ENCODE measurements at places on chromosomes 16 and 17.

DNA sequence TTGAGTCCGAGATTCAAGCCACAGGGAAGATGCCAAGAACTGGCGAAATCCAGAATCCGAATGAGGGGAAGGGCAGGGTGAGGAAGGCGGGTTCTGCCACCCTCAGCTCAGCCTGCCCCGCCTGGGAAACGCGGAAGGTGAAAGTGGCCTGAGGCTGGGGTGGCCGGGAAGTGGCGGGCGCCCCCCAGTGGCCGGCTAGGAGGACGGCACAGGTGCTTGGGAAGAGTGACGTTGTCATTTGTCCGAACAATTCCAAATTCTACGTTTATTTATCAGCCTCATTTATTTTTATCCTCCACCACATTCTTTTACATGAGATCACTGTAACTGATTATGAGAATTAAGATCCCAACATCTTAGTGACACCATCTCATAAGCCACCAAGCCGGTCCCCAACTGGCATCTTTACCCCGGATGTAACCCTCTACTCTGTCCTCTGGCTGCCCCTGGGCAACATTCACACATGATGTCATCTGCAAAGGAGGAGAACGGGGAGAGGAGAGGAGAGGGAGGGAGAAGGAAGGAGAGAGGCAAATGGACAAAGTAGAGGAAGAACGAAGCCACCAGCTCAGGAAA is 21.3 kb downstream of the SRCIN1 start:
- peak; percentile 87 for DNase-seq

GRCh38 chr16:1407753-1408152 is 6.8 kb downstream of the UNKL start:
- no peak for DNase-seq

- no peak for DNase-seq
Observed at GRCh38 chr16:11053916-11054460, 109.6 kb downstream of the CLEC16A start.

DNA sequence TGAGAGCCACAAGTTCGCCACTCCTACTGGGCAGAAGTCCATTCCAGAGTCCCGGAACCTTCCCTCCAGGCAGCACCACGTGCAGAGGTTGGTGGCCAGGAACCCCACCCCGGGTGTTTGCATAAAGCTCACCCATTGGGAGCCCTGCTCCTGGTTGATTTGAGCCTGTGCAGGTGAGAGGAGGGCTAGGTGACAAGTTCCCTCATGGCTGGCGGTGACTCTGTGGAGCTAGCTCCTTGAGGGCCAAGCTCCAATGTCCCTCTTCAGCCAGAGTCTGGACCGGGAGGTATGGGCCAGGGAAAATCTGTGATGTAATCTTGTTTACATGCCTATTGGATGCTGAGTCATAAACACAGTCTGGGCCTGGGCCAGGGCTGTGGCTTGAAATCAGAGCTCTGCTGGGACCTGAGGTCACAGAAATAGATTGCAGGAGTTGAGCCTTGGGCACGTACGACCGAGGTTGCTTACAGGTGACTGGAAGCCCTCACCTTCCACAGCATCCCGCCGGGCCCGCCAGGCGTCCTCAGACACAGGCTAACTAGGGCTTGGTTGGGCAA is 118.9 kb downstream of the AATF start:
- DNase-seq = peak; percentile 97

- DNase-seq = peak; percentile 63
Observed at GRCh38 chr16:58160855-58161254, 31.7 kb upstream of the CFAP20 start.

DNA sequence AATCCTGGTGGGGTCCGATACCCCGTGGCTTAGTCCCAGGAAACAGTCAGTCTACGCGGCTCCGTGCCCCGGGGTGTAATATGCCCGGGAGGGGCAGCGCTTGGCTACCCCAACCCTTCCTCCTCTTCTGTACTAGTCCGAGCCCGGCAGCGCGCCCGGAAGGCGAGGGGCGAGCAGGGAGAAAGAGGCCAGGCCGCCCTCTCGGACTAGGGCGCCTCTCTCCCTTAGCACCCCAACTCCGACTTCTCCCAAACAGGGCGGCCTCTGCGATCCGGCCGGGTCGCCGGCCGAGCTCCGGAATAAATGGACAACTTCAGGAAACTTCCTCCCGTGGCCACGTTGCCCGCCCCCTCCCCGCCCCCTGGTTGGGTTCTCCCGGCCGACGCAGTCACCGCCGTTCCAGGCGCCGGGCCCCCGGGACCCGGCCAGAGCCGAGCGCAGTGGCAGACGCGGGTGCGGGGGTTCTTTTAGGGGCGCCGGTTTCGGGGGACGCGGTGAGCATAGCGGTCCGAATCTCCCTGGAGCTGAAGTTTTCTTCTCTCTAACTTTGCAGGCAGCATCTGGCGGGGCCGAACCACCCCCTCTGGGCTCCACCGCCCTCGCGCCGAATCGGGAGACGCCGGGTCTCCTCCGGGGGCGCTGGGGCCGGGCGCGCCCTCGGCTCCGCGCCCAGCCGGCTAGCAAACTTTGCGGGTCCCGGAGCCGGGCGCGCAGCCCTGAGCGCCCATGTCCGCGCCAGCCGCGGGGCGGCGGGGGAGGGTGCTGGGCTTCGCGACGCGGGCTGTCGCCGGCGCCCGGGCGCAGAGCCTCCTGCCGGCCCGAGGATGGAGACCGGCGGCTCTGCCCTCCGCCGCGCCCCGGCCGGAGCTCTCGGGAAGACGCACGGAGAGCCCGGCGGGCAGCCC is at the start of gene SDK2:
Gene SDK2 (minus strand): TSS at position 301 of the 905 bp plus-strand sequence. CDS start 357 bp downstream, outside the sequence.
- peak; percentile 79 for DNase-seq

GRCh38 chr16:31508706-31509195 is 560 bp upstream of the RUSF1 start:
- no peak for DNase-seq

- DNase-seq = no peak
Observed at GRCh38 chr17:69605571-69605970, 191.1 kb downstream of the MAP2K6 start.

DNA sequence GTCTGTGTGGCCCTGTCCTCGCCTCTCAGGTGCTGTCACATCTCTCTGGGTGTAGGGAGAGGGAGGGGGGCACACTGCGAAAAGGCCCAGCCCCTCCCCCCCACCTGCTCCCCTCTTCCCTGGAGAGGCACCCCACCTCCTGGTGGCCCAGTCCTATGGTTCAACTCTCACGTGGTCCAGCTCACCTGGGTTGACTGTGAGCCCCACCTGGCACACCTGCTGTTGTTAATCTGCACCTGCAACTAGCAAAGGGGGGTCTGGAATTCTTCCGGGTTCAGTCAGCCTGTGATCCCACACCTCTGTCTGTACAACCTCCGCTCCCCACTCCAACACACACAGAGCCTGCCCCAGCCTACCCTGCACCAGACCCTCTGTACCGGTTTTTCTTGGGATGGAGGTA is 2.0 kb upstream of the SYNGR2 start:
- DNase-seq = no peak

DNA sequence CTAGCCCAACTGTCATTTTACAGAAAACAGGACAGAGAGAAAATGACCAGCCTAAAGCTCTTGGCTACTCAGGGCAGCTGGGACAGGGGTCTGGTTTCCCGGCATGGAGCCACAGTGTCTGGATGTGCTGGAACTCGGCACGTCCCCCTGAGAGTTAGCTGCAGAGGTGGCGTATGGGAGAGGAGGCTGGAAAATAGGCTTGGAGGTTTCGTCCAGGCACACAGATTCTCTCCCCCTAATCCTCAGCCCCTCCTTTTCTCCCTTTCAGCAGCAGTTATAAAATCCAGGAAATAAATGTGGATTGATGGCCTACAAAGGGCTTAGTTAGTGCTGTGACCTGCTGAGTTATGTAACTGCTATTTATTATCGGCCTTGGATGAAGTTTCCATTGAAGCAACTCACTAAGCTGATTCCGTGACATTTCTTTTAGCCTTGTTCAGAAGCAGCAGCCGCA is 89.5 kb upstream of the TOB1 start:
- peak; percentile 77 for DNase-seq

DNA sequence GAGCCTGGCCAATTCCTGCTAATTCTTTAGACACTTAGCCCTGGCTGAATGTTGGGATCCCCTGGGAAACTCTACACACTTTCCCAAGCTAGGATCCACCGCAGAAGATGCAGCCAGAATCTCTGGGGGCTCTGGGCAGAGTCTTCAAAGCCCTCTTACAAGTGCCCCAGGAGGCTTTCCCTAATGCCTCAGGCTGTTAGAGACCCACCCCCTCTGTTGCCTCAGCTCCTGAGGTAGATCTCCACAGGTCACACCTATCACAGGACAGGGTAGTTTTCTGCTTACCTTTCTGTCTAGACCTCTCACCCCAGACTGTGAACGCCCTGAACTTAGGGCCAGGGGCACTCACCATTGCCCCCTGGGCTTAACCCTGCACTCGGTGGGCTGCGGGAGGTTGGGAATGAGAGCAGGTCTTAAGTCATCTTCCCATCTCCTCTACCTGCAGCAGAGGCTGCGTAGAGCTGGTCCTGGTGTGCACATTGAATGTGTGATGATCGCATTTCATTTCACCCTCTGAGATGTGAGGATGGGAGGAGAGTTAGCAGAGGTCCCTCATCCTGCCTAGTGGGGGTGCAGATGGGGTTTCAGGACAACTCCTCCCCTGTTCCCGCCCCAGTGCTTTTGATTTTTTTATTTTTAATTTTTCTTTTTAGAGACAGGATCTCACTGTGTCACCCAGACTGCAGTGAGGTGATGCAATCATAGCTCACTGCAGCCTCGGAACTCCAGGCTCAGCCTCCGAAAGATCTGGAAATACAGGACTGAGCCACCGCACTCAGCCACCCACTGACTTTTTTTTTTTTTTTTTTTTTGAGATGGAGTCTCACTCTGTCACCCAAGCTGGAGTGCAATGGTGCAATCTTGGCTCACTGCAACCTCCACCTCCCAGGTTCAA is 89.0 kb upstream of the LHX1 start:
- no peak for DNase-seq

DNA sequence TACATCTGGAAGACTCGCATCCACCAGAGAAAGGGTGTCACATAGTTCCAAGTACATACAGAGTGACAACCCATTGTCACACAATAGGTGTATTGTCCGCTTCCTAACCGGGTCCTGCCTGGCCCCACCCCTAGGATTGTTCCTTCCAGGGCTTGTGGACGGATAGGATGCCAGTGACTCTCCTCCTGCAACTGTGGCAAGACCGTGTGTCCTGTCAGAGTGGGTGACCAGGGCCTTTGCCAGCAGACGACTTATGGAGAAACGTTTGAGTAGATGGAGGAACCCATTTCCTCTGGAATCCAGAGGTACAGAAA is 258.4 kb downstream of the CPPED1 start:
- no peak for DNase-seq

- no peak for DNase-seq
Observed at GRCh38 chr17:44004077-44004760, at the start of gene NAGS. Gene NAGS (plus strand): TSS chr17:44004622. CDS start chr17:44004664, 42 bp downstream.

DNA sequence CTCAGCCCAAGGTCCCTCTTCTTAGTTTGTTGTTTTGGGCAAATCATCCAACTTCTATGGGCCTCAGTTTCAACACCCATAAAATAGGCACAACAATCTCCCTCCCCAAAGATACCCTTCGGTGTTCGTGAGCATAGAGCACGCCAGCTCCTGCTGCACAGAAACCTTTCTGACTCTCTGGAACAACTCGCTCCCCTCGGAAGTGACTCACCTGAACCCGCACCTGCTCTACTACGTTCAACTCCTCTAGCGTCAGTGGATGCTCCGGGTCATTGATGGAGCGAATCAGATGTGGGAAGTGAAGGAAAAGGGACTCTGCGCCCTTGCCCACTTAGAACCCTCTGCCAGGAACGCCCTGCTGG is 445 bp downstream of the CIAO2B start:
- DNase-seq = no peak

GRCh38 chr16:24609417-24609739 is 70.0 kb downstream of the RBBP6 start:
- DNase-seq = no peak

Measured in islet precursor cell (in vitro differentiated cells).